ENCODE measurements at places on chromosomes 4 and X.

GRCh38 chr4:138200236-138200590 is 41.9 kb downstream of the SLC7A11 start:
- no peak for DNase-seq

GRCh38 chr4:20408611-20409010 is 156.9 kb downstream of the SLIT2 start:
- DNase-seq, result no peak

- DNase-seq, result no peak
These were observed 395.4 kb downstream of the BMPR1B start for GRCh38 chr4:95153182-95153581.

DNA sequence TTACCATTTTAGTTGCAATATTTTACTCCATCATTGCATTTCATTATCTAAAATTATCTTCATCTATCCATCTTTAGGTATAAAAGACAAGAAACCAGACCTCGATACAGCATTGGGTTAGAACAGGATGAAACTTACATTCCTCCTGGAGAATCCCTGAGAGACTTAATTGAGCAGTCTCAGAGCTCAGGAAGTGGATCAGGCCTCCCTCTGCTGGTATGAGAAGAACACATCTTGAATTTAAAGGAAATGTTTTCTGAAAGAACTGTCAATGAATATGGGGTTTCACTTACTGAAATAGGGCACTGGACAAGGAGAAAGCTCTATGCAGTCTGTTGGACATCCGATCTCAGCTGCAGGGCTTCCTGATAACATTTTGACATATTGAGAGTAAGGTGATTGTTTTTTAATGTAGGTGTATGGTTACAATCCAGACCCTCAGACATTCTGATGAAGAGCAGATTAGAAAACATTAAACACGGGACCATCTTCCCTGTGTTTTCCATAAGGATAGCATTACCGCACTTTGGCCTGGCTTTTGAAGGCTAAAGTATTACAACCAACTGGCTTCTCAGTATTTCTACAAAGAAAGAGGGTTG is 367.2 kb downstream of the BMPR1B start:
- peak; percentile 54 for DNase-seq

- peak; percentile 58 for DNase-seq
These were observed 239.6 kb downstream of the GRXCR1 start for GRCh38 chr4:43132010-43132582.

DNA sequence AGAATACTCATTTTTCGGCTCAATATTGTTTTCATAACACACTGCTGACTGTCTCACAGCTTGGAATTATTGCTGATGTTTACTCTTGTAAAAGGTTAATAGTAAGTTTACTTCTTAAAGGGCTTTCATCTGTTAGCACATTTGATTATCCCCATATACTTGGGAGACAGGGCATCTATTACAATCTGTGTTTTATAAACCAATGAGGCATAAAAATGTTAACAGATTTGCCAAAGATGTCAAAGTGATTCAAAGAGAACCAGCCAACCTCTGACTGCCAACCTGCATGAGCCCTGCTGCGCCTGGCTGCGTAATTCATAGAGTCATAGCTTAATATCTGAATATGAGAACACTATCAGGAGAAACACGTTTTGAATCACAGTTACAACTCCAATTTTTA is 665.6 kb downstream of the TRIML1 start:
- DNase-seq, result no peak

GRCh38 chr4:150625033-150625432 is 43.1 kb downstream of the MAB21L2 start:
- no peak for DNase-seq

GRCh38 chr4:104966349-104967033 is 180.2 kb upstream of the TET2 start:
- DNase-seq, result no peak

Data from HEK293T (cell line).